ENCODE measurements at places on chromosomes 4 and X. TPM values are rescaled to one million over a fixed set of nuclear protein-coding genes. Genes with fewer than 3 reads are reported as not detected.

- no peak for DNase-seq
Measured at GRCh38 chrX:38165023-38165422, 55.6 kb downstream of the SRPX start.

DNA sequence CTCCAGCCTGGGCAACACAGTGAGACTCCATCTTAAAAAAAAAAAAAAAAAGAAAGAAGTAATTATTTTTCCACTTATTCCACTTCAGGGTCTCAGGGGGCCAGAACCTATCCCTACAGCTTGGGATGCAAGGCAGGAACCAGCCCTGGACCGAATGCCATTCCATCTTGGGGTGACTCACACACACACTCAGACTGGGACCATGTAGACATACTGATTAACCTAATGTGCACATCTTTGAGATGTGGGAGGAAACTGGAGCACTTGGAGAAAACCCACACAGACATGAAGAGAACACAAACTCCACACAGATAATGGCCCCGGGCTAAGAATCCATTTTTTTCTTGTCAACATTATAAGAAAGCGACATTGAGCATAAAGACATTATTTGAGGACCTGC is 132.5 kb downstream of the PTTG2 start:
- DNase-seq: no peak

DNA sequence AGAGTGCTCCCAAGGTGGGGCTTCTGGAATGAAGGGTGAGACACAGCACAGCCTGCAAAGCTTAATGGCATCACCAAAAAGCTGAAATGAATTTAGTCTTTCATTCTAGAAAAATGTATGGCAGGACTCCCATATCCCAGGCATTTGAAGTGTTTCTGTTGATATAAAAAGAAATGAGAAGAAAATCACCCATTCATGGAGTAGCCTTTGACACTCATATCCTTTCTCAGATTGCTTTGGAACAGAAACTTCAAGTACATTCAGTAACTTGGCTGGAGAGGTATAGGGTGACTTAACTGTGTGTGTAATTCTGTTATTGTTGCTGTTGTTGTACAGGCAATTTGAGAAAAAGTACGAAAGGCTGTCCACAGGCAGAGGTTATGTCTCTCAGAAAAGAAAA is 35.3 kb downstream of the C4orf54 start:
- DNase-seq: no peak

- DNase-seq: no peak
Measured at GRCh38 chr4:114277690-114278089, 298.2 kb upstream of the ARSJ start.

DNA sequence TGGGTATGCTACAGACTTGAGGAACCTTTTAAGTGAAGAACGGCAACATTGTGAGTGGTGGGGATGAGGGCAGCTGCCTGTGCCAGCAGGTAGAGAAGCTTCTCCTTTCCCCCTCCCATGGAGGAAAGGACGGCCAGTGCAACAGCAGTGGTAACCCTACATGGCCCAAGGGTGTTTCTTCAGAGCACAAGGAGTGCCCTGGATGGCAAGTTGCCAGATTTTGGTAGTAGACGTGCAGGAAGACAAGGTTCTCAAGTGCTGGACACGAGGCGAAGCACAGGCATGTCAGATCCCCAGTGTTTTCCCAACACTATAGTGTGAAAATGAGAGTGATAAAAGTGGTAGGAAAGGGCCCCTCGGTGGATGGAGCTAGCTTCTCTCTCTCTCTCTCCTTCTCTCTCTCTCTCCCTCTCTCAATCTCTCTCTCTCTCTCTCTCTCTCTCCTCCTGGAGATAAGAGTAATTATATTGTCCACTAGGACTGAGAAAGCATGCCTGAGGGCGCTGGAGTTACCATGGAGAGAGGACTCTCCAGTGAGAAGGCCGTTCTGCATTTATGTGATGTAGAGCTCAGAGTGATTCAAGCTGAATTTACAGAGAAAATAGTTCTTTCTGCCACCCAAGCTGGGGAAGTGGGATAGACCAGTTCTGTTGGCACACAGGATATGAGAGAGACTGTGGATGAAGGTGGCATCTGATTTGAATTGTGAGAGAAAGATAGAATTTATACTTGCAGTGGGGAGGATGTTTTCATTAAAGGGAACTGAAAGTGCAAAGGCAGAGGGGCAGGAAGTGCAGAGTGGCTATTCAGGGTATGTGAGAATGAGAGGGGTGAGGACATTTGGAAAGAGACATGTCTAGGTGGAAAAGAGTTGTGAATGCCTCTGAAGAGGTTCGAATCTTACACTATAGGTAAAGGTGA is 25.7 kb upstream of the TRPC3 start:
- DNase-seq: no peak

DNA sequence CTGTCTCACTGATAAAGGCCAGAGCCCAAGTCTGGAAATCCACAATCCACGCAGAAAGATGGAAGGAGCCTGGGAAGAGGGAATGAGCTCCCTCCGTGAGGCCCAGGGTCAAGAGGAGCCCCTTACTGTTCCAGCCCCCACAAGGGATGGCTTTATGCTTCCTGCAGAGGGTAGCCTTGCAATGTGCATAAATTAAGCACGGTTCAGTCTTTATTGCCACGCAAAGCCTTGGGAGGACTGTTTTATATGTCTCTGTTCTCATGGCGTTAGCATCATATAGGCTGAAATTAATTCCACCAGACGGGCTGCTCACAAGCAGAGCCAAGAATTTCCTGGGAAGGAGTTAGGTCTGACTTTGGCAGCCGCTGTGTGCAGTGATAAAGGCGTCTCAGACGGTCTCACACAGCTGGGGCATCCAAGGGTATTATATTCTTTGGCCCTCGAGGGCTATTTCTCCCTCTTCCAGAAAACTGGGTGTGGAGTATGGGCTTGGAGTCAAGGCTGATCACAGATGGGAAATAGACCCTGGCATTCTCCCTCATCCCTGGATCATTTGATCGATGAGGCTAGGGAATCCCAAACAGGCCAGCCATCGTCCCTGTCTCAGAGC is 38.5 kb downstream of the CYTL1 start:
- no peak for DNase-seq

GRCh38 chr4:45199736-45200135 is 473.4 kb upstream of the GNPDA2 start:
- DNase-seq: no peak

DNA sequence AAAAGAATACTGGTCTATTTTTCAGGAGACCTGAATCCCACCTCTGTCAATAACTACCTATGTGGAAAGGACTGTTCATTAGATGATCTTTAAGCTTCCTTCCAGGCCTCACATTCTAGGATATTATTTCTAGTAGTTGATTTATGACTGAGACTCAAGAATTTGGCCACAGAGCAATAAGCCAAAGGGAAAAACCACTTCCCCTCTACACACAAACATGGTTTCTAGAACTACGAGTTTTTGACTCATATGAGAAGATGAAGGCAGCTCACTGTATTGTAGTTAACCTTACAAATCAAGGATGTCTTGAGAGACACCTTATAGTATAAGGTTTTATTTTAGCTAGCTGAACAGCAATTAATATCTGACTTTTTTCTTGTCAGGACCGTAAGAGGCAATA is 36.9 kb upstream of the GDPD2 start:
- no peak for DNase-seq

DNA sequence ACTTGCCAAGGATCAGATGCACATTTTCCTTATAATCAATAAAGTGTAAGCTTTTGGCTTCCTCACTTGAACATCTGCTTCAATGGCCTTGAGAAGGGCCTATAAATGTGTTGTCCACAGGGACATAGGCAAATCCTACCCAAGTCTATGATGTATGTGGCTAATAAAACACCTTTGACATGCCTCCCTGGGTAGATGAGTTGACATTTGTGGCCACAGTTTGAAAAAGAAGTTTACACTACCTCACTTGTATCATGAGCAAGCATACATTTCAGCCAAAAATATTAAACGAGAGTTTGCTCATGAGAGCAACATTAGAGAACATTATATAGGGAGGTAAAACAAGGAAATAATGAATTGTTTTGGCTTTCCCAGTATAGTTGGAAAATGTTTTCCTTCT is 1067.7 kb downstream of the C4orf33 start:
- DNase-seq: no peak

DNA sequence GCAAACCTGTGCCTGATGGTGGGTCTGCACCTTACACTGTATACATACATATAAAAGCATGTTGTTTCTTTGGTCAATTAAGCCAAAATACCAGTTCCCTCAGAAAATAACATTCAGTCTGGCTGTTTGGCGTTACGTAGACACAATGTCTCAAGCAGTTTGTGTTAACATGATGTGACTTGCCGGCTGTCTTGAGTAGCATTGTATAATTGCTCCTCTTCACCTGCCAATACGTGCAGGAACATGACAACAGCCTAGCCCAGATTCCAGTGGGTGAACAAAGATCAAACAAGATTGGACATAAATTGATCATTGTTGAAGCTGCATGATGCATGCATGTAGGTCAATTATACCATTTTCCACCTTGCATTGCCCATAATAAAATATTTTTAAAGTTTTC is 102.3 kb downstream of the F11 start:
- DNase-seq: no peak

- DNase-seq: no peak
Measured at GRCh38 chr4:20612313-20612712, 87.9 kb upstream of the PACRGL start.

- DNase-seq: peak; percentile 18
Measured at GRCh38 chrX:108001218-108001814, 19.1 kb upstream of the TEX13B start.

DNA sequence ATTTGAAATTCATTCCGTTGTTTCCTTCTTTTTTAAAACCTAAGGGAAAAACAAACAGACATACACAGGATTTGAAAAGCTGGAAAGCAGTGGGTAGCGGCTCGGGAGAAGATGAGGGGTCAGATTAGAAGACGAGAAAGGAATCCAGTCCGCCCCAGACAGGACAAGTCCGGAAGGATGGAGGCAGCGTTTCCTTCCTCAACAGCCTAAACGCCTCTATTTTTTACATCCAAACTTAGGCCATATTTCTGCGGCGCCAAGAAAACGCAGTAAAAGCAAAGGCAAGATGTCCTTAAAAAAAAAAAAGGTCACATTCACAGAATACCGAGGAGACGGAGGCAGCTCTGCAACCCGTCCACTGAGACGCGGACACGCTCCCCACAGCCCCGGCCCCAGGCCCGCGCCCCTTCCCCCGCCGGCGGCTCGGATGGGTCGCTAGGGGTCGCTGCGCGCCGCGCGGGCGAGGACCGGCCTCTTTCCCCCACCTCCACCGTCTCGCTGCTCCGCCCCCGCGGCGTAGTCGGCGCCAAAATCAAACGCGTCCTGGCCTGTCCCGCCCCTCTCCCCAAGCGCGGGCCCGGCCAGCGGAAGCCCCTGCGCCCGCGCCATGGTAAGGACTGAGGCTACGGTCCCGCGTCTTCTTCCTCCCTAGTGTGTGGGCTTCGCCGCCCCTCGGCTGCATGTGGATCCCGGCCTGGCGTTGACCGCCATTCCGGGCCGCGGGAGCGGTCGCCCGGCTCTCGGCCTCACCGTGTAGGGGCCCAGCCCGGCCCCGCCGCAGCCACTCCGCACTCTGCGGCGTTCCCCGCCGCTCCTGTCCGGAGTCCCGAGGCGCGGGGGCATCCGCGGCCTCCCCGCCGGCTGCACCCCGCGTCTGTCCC is at the start of gene MND1:
MND1 (plus strand) TSS at position 558 of the 881 bp plus-strand sequence; CDS start at position 608, 50 bp downstream.
- peak; percentile 58 for DNase-seq

DNA sequence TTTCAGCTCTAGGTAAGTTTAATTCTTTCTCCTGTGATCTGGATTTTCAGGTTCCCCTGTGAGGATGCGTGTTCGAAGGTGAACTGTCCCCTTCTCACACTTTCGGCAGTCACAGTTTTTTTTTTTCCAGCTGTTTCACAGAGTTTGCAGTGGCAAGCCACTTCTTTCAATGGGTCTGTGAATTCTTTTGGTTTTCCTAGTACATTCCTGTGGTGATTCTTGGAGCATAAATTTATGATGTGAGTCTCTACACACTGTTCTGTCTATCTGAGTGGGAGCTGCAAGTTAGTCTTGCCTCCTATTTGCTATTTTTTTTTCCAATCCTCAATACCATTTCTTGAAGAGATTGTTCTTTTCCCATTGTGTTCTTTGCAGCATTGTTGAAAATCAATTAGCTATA is 595.5 kb downstream of the RAPGEF2 start:
- DNase-seq: no peak

DNA sequence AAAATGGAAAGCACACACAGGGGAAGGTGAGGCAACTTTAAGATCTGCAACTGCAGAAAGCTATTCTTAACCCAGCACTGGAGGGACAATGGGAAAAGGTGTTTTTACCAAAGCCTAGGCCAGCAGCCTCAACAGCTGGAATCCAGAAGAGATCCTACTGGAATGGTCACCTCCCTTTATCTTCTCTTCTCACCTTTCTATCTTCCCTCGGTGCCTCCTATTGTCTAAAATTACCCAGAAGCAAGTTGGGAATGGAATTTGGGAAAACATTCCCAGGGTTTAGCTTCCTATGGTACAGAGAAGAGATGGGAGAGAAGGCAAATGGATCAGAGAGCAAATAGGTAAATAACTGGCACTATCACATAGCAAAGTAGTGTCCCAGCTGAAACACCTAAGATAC is 73.1 kb downstream of the TIGD2 start:
- DNase-seq: no peak

- DNase-seq: no peak
Measured at GRCh38 chr4:173835903-173836302, 305.9 kb upstream of the HAND2 start.

GRCh38 chrX:70176938-70177533 is at the start of gene DGAT2L6:
TSS of gene DGAT2L6 (plus strand) at chrX:70177483. CDS start at chrX:70177583, 100 bp downstream.
- no peak for DNase-seq

DNA sequence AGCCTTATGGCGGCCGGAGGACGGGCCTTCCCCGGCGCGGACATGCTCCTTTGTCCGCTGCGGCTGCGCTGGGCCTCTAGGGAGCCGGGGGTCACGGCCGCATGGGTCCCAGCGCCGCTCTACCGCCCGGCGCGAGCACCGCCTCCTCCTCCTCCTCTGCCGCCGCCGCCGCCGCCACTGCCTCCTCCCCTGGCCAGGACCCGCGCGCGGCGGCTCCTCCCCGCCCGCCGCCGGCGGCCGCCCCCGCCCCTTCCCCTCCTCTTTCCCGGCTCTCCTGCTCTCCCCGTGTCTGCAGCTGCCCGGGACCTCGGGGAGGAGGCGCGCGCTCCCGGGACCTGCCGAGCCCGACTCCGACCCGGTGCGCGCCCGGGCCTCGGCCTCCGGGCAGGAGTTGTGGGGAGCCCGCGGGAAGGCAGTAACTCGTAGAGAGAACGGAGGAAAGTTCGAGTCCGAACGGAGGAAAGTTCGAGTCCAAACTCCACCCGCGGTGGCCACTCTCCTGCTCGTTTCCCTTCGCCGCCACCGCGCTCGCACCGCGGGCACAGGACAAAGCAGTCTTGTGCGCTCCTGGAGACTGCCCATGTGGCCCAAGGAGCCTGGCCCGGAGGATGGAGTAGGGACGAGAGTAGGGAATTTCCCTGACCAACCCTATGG is at the start of gene ADGRA3:
ADGRA3 (minus strand) TSS at position 179 of the 654 bp plus-strand sequence. CDS start 282 bp downstream, outside the sequence.
- peak; percentile 61 for DNase-seq

- no peak for DNase-seq
Measured at GRCh38 chr4:185309770-185310169, 86.0 kb downstream of the LRP2BP start.

Gene ITGB1BP2
- 7.5 TPM for total RNA-seq

Gene QRFPR
- total RNA-seq: not detected

Gene MYL5
- total RNA-seq: 20.3 TPM

Gene OTUD6A
- not detected for total RNA-seq

Gene LIMCH1
- 55.8 TPM for total RNA-seq

Gene MTMR8
- total RNA-seq: 0.97 TPM

Gene FABP2
- total RNA-seq: not detected

Gene CXCL13
- total RNA-seq: not detected

Gene LAMP2
- 108 TPM for total RNA-seq

Gene NAP1L5
- total RNA-seq: 2.9 TPM

Gene ARHGEF6
- total RNA-seq: 15.0 TPM

Gene TRIML2
- total RNA-seq: not detected

Gene REELD1
- total RNA-seq: not detected

Gene SPP1
- 1.4 TPM for total RNA-seq

Gene LRCH2
- total RNA-seq: 0.71 TPM

Data from gastrocnemius medialis (tissue), 4 donors.